ENCODE measurements at places on chromosomes 12 and 14.

DNA sequence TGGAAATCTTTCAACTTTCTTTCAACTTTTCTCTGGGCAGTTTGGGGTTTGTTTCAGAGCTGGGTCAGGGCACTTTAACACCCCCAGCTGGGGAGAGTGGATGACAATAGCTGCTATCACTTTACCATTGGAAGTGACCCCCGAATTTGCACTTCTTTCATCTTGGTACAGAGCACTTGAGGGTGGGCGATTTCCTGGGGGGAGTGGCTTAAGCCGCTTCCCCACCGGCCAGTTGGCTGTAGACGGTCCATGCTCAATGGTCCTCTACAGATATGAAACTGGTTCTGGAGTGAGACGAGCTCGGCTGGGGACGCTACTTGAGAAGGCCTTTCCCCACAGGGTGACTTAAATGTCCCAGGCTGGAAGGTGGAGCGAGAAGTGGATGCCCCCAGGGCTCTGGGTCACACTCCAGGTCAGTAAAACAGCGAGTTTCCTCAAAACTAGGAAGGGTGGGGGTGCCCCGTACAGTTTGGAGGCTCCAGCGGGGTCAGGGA is at the start of gene VRTN:
VRTN (plus strand) TSS at position 231 of the 494 bp plus-strand sequence. CDS start 8,313 bp downstream, outside the sequence.
- DNase-seq: no peak

- DNase-seq: no peak
These were observed 61.9 kb downstream of the IFT81 start for GRCh38 chr12:110186059-110186458.

DNA sequence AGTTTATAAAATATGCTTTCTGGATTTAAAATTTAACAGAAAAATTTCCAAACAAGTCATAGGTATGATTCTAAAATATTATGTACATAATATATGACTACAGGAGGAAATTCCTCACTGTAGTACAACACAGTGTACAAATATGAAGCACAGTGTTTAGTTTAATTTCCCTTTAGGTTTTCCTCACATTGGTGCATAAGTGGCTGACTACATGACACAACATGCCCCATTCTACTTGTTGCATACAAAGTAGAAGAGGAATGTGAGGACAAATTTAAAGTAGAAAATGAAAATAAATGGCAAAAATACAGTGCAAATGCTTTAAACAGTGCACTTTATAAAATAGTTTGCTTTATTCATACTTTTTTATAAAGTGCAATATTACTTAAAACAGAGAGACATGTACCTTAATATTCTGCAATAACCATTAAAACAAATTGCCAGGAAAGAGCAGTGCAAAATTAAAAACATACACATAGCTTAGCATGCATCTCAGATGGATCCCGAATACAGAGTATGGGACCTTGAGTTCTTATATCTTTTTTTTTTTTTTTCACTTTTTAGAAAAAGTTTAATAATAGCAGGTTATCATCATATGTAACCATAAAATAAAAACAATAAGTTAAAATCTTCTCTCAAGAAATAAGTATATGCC is 54.8 kb upstream of the TTC7B start:
- no peak for DNase-seq

DNA sequence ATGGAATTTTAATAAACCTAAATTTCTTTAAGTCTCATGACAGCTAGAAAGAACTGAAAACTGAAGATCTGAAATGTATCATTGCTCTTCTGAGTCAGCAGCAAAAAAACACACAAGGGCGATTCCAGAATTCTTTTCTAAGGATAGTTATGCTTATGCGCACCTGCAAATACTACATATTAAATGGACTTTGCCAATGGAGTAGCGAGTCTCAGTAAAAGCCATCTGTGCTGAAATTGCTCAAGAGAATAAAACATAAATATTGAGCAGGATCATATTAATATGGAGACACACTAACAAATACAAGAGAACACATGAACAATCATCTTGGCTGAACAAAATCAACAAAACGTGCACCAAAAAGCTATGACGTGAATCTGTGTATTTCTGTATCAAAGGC is 73.7 kb downstream of the CPNE8 start:
- no peak for DNase-seq

DNA sequence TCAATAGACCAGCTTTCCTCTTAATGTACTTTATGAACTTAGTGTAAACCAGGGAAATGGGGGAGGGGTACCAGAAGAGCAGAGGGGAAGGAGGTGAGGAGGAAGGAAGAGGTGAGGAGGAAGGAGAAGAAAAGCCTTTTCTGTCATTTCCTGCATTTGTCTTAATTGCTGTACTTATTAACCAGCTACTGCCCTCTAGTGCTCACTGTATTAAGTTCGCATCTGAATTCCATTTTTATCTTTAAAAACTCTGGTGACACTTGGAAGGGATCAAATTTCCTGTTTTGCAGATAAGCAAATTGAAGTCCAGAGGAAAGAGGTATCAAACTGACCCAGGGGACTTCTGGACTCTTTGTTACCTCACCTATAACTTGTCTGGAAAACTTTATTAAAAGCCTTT is 22.2 kb downstream of the MANSC1 start:
- peak; percentile 77 for DNase-seq

GRCh38 chr12:120077260-120077659 is 39.3 kb downstream of the RAB35 start:
- no peak for DNase-seq

DNA sequence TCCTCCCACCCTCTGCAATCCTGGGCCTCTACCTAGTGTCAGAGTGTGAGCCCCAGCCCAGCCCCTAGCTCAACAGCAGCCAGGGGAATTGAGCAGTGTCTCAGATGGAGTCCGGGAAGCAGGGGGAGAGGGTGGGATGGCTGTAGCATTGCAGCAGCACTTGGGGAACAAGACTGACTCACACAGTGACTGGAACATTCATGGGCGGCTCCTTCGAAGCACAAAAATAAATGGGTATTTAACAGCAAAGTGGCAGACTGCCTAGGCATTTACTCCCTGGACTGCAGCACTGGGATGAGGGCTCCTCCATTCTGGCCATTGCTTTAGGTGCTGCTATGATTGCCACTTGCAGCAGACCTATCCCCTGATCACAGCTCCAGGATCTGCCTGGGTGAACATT is 46.0 kb upstream of the STK38L start:
- no peak for DNase-seq

- DNase-seq: peak; percentile 33
These were observed 155.2 kb downstream of the TTC7B start for GRCh38 chr14:90660865-90661570.

GRCh38 chr12:4275016-4275869 is 1.7 kb downstream of the CCND2 start:
- peak; percentile 47 for DNase-seq

- DNase-seq: no peak
These were observed 226.1 kb upstream of the PRKD1 start for GRCh38 chr14:30153717-30154116.

GRCh38 chr12:32688786-32689185 is 9.7 kb downstream of the DNM1L start:
- no peak for DNase-seq

- no peak for DNase-seq
These were observed 12.3 kb downstream of the CCDC91 start for GRCh38 chr12:28202374-28203130.

DNA sequence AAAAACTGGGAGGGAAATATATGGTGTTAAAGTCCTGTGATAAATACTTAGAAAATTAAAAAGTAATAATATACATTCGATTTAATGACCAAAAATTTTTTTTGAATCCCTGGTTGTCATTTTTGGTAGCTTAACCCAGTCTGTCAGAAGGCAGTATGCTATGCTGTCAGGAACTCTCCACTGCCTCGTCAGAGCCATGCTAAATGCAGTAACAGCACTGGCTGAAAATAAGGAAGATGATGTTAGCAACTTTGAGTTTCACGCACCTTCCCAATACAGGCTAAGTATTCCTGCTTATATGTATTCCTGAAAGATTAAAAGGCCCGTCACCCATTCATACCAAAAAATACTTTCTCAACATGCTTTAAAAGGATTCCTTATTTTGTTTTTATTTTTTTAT is 34.2 kb downstream of the SAV1 start:
- DNase-seq: no peak

GRCh38 chr14:56648508-56649301 is 69.1 kb downstream of the TMEM260 start:
- DNase-seq: no peak

GRCh38 chr14:69901113-69901951 is 22.1 kb downstream of the SMOC1 start:
- no peak for DNase-seq

DNA sequence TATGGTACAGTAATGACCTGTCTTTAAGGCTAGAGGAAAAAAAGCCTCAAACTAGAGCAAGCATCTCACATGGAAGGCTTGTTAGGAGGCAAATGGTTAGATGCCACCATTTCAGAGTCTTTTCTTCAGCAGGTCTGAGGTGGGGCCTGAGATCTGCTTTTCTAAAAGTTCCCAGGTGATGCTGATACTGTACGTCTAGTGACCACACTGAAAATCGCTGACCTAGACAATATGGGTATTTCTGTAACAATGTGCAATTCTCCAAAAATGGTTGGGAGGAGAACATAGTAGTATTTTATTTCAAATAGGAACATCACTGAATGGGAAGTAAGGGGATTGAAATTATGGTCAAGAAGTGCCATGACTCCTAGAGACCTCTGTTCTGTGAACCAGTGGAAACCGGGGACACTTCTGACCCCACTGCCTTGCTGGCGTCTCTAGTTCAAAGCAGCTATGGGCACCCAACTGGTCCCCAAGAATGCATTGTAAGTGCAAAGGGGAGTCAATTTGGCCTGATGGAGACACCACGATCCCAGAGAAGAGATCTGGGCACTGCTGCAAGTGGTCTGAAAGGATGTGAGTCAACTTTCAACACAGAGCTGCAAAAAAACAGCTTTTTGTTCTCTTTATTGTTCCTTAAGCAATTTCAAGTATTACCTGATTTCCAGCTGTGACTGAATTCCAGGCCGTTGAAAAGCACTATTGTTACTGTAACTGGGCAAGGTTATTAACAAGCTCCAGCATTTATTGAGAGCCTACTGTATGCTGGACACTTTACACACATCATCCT is 54.4 kb upstream of the PLEKHG7 start:
- DNase-seq: no peak

DNA sequence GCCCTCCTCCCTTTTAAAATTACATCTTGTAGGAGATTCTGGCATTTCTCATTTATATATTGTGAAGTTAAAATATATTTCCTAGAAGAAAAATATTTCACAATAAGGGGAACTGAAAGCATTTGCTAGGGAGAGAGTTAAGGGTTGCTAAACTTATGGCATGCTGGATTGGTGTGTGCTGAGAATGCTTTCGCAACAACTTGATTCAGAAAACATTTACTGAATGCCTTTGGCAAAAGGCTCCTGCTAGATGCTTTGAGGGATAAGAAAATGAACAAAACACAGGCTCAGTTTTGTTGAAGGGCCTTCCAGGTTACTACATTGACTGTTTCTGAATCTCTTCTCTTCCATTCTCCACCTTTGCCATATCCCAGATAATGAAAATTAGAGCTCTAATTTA is 67.5 kb downstream of the DIP2B start:
- DNase-seq: no peak

GRCh38 chr12:46538976-46539375 is 166.4 kb upstream of the SLC38A2 start:
- no peak for DNase-seq

DNA sequence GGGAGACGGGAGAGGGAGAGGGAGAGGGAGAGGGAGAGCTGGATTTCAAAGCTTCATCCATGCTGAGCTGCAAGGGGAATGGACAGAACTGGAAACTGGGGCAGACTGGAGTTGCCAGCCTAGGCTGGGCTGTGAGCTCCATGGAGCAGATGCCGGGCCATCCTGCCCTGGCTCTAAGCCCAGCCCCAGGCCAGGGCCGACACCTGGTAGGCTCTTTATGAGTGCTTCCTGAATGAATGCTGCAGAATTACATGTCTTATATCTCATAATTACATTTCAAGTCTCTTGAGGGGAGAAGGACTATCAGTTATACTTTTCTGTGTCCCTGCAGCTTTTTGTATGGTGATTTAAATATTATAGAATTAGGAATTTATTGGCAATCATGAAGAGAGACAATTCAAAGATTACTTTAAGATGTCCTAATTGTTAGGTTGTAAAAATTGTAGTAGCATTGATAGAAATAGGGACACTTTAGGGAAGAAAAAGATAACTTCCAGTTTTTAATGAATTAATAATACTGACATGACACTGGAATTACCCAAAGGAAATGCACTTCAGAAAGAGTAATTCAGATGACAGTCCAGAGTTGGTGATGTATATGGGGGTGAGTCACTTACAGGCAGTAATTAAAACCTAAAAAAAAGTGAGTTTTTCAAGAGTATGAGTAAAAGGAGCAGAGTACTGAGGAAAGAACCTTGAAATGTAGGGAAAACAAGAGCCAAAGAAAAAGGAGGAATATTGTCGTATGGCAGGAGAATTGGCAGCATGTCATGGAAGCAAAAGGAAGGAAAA is 29.0 kb downstream of the SCYL2 start:
- DNase-seq: no peak

DNA sequence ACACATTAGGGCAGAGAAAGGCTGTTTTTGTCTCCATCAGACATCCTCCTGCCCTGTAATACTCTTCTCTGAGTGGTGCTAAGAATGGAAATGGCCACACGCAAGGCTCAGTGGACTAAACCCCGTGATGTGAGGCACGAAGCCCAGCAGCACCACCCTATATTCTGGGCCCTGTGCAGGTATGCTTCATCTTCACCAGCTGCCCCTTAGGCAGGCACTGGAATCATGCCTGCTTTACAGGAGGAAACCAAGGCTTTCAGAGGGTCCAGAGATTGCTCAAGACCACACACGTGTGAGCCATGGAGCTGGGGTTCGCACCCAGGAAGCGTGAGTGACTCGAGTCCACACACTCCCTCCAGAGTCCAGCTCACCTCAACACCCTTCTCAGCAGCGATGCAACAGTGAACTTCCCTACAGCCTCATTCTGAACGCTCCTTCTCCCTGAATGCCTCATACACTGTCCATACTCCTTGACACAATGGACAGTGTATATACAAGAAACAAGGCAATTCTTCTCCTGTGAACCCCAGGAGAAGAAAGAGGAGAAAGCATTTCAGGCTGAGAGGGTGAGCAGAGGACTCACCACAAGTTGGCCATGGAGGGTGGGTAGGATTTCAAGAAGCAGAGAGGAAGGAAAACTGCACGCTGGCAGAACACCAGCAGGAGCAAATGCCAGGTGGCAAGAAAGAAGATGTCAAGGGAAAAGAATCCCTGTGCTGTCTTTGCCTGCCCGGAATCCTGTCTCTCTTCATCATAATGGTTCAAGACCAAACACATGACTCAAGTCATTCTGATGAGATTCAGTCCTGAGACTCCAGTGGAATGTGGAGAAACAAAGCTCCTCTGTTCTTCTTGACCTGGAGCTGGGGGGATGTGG is 39.1 kb downstream of the NT5DC3 start:
- DNase-seq: no peak

DNA sequence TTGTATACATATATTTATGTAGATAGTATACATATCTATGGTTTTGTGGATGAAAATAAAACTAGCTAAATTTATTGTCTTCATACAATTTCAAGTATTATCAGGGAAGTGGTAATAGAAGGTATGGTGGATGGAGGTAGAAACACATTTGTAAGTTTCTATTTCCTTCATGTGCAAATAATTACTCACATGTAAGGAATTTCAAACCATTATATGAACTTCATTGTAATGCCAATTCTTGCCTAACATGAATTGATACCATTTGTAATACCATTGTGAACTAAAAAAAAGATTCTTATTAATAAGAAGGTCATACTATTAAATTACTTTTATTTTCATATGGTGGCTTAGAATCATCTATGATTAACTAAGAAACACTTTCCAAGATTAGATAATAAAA is 20.1 kb upstream of the PPFIA2 start:
- DNase-seq: no peak

GRCh38 chr12:55736780-55737580 is 5.9 kb upstream of the GDF11 start:
- peak; percentile 91 for DNase-seq

GRCh38 chr14:91272341-91273272 is 28.1 kb upstream of the GPR68 start:
- DNase-seq: no peak

GRCh38 chr14:63387711-63388110 is 69.0 kb upstream of the GPHB5 start:
- DNase-seq: no peak
